Activated CD4-positive, alpha-beta memory T cell treated with anti-CD3 and anti-CD28 coated beads, Interleukin-2, amount 10 ng/mL, durations not matched to agents 7 days and 5 days (primary cell): ENCODE measurements at places on chromosomes 5 and 9. TPM values are rescaled to one million over a fixed set of nuclear protein-coding genes. Genes with fewer than 3 reads are reported as not detected.
A peak's percentile ranks its signal among the peaks of the same experiment; 100 is the strongest.

PTPN3 gene
- total RNA-seq, result 0.20 TPM

INSL6 gene
- not detected for total RNA-seq

NEUROG1 gene
- not detected for total RNA-seq

SEMA4D gene
- 350 TPM for total RNA-seq

TICAM2 gene
- total RNA-seq, result 2.5 TPM

CSF1R gene
- total RNA-seq, result 0.25 TPM

ITGA2 gene
- 10.2 TPM for total RNA-seq

TLX3 gene
- total RNA-seq, result not detected

CATSPER3 gene
- 0.55 TPM for total RNA-seq

ZDHHC11B gene
- not detected for total RNA-seq

CARD9 gene
- total RNA-seq, result 0.55 TPM

FBN2 gene
- not detected for total RNA-seq

DNA sequence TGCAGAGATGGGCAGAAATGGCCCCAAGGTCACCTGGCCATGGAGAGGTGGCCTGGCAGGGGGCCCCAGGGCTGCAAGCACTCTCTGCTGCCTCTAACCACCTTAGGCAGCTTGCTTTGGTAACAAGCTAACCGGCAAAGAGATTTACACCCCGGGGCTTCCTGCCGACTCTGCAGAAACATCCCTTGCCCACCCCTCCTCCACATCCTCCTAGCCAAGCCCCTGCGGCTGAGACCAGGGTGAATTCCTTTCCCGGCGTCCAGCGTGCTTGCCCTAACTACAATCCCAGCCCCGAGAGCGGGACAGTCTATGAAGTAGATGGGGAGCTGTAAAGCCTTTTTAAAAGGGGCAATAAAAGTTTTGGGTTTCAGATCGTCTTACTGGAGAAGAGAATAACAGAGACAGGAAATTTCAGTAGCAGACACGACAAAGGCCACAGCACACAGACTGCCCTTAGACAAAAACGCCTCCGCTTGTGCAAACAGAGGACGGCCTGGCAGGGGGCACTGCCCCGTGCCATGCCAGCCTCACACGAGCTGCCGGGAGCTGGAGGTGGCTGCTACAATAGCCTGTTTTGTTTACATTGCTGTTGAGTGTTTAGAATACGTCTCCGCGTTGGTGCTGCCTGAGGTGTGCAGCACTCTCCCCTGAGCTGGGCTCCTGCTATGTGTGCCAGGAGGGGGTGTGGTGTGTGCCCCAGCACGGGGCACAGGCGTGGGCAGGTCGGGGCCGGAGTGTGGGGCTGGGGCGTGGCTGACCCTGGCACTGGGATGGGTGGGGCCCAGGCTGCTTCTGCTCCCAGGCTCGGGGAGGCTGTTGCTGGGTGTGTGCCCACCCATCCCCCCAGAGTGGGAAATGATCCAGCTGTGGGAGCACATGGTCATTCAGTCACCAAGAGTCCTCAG, 15.3 kb downstream of the MYMK start:
- H3K4me1 ChIP-seq, result peaks cover 7% of the 10 kb centered on the region
- H3K36me3 ChIP-seq, result no peaks in the 10 kb centered on the region
- no peak overlapping the region for H3K4me3 ChIP-seq
- no peaks in the 10 kb centered on the region for H3K27me3 ChIP-seq

GRCh38 chr5:96659170-96659569, 3.0 kb upstream of the CAST start:
- no peak overlapping the region for H3K27ac ChIP-seq
- H3K27me3 ChIP-seq, result peaks cover 47% of the 10 kb centered on the region
- no peak for DNase-seq
- H3K36me3 ChIP-seq, result peaks cover 13% of the 10 kb centered on the region
- no peak overlapping the region for H3K4me3 ChIP-seq
- H3K4me1 ChIP-seq, result peaks cover 68% of the 10 kb centered on the region

GRCh38 chr9:110092792-110093191, 115.2 kb downstream of the C9orf152 start:
- no peaks in the 10 kb centered on the region for H3K27me3 ChIP-seq
- H3K36me3 ChIP-seq, result peaks cover 4% of the 10 kb centered on the region

- H3K4me1 ChIP-seq, result no peaks in the 10 kb centered on the region
- H3K36me3 ChIP-seq, result no peaks in the 10 kb centered on the region
- H3K27ac ChIP-seq, result no peak overlapping the region
- no peak for DNase-seq
- peaks cover 22% of the 10 kb centered on the region for H3K27me3 ChIP-seq
- no peak overlapping the region for H3K4me3 ChIP-seq
Observed at GRCh38 chr9:89171693-89172092, 6.9 kb downstream of the SHC3 start.

DNA sequence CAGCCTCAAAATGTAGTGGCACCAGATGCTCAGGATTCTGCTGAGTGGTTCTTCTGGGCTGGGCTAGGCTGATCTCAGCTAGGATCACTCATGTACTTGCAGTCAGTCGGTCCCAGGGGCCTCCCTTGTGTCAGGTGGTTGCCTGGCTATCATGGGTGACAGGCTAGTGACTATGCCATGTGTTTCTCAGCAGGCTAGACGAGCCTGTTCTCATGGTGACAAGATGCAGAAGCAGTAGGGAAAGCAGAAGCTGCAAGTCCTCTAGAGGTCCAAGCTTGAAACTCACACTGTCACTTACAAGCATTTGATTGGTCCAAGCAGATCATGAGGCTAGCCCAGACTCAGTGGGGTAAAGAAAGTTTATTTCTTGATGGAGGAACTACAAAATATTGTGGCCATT, 15.2 kb upstream of the KCNMB1 start:
- H3K4me1 ChIP-seq, result no peaks in the 10 kb centered on the region
- DNase-seq, result no peak
- no peak overlapping the region for H3K4me3 ChIP-seq
- H3K27me3 ChIP-seq, result peaks cover 16% of the 10 kb centered on the region

DNA sequence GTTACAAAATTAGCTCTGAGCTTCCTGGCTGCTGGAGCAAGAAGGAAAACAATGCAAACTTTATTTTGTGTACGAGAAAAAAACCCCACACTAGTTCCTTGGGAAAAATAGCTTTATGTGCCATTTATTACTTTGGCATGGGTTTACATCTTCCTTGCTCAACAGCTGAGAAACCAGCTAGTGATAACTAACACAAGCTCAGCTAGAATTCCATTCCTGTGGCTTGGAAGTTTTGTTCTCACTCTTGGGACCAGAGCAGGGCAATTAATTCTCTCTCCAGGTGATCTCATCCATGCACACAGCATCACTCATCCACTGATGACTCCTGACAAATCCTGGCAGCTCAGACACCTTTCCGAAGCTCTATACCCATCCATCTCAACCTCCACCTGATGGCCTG, 104.1 kb downstream of the CRB2 start:
- H3K27ac ChIP-seq, result no peak overlapping the region
- no peak overlapping the region for H3K4me3 ChIP-seq
- no peaks in the 10 kb centered on the region for H3K4me1 ChIP-seq
- H3K36me3 ChIP-seq, result no peaks in the 10 kb centered on the region
- no peaks in the 10 kb centered on the region for H3K27me3 ChIP-seq
- no peak for DNase-seq

GRCh38 chr5:131994533-131995226, 16.8 kb downstream of the ACSL6 start:
- H3K27me3 ChIP-seq, result no peaks in the 10 kb centered on the region
- H3K4me3 ChIP-seq, result no peak overlapping the region
- H3K4me1 ChIP-seq, result peaks cover 17% of the 10 kb centered on the region
- H3K36me3 ChIP-seq, result no peaks in the 10 kb centered on the region

DNA sequence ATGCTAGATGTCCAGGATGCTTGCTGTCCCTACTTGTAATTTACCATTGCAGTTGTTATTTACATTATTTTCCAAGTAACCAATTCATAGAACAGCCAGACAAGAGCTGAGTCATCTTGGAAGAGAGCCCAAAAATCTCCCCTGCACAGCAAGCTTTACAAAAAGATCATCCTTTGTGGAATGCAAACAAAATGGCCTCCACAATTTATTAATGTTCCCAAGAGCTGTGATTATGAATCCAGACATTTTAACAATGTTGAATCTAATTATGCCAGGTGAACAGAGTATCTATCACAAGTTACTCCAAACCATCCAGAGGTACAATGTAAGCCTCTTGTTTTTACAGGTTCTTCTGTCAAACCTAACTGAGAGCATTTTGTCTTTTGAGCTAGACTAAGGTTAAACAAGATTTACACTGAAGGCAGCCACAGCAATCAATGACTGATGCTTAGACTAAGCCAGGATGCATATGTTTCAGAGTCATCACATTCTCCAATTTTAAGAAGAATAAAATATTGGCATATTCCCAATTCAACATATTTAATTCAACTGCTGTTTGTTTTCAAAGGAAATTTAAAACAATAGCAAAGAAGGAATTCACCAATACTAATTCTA, 95.3 kb upstream of the SLC12A2 start:
- DNase-seq, result no peak
- no peaks in the 10 kb centered on the region for H3K4me1 ChIP-seq
- H3K27ac ChIP-seq, result no peak overlapping the region
- H3K4me3 ChIP-seq, result no peak overlapping the region
- H3K36me3 ChIP-seq, result no peaks in the 10 kb centered on the region

GRCh38 chr5:119345861-119346260, 10.0 kb upstream of the TNFAIP8 start:
- H3K36me3 ChIP-seq, result peaks cover 71% of the 10 kb centered on the region
- H3K27me3 ChIP-seq, result no peaks in the 10 kb centered on the region
- peak overlapping the region; percentile 59 for H3K27ac ChIP-seq
- peaks cover 95% of the 10 kb centered on the region for H3K4me1 ChIP-seq
- DNase-seq, result no peak

GRCh38 chr9:34512131-34513078, 10.4 kb downstream of the ENHO start:
- no peak overlapping the region for H3K27ac ChIP-seq
- H3K36me3 ChIP-seq, result no peaks in the 10 kb centered on the region
- DNase-seq, result no peak
- no peak overlapping the region for H3K4me3 ChIP-seq
- peaks cover 4% of the 10 kb centered on the region for H3K27me3 ChIP-seq

DNA sequence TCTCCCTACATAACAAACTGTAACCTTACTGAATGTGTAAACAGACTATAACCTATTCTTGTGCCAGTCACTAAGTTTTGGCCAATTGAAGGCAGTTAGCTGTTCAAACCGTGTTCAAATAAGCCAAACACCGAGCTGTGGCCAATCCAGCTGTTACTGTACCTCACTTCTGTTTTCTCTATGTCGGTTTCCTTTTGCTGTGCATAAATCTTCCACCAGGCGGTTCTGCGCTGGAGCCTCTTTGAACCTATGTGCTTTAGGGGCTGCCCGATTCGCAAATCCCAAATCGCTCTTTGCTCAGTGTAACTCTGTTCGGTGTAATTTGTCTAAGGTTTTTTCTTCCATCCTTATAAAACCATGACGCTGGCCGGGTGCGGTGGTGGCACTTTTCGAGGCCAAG, 31.8 kb downstream of the F2R start:
- peaks cover 2% of the 10 kb centered on the region for H3K4me1 ChIP-seq
- no peaks in the 10 kb centered on the region for H3K36me3 ChIP-seq
- no peaks in the 10 kb centered on the region for H3K27me3 ChIP-seq
- H3K27ac ChIP-seq, result no peak overlapping the region
- no peak overlapping the region for H3K4me3 ChIP-seq

DNA sequence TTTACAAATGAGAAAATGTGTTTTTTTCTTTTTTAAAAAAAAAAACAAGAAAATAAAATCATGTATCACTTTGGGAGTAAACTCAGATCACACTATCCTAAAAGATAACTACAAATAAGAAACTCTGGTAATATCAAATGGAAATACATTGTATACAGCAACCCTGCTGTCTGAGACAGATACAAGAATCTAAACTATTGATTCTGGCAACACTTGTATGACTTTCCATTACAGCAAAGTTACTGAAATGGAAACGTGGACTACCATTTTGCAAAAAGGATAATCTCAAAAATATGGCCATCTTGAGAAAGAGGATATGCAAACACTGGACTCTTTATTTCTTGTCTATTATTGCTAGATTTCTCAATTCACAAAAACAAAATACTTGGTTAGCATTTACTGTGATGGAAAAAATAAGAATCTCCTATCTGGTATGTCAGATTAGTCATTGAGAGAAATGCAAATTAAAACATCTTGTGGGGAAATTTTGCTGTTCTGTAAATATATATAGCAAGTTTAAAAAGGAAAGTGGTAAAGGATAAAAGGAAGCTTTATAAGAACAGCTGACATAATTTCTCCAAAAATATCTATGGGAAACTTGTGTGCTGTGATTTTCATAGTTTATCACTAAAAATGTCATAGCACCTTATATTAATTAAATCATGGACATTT, 112.9 kb upstream of the FER start:
- H3K27ac ChIP-seq, result no peak overlapping the region
- no peak for DNase-seq
- no peak overlapping the region for H3K4me3 ChIP-seq
- no peaks in the 10 kb centered on the region for H3K4me1 ChIP-seq
- no peaks in the 10 kb centered on the region for H3K36me3 ChIP-seq

DNA sequence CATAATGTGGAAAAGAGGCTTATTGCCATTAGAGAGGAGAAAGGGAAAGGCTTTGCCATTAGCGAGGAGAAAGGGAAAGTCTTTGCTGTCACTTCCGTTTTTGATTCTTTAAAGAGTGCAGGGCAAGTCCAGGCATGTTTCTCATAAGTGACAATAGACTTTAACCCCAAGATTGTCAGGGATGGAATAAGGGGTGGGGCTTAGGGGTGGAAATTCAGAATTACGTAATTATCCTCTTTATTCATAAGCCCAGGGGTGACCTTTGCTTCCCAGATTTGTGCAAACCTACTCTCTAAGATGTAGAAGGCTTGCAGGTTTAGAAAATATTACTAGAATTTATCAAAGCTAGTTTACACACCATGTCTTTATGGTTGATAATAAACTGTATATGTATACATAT, 2.3 kb upstream of the PLK2 start:
- no peak for DNase-seq
- no peak overlapping the region for H3K27ac ChIP-seq
- peaks cover 37% of the 10 kb centered on the region for H3K4me1 ChIP-seq
- H3K4me3 ChIP-seq, result no peak overlapping the region
- H3K27me3 ChIP-seq, result peaks cover 18% of the 10 kb centered on the region

DNA sequence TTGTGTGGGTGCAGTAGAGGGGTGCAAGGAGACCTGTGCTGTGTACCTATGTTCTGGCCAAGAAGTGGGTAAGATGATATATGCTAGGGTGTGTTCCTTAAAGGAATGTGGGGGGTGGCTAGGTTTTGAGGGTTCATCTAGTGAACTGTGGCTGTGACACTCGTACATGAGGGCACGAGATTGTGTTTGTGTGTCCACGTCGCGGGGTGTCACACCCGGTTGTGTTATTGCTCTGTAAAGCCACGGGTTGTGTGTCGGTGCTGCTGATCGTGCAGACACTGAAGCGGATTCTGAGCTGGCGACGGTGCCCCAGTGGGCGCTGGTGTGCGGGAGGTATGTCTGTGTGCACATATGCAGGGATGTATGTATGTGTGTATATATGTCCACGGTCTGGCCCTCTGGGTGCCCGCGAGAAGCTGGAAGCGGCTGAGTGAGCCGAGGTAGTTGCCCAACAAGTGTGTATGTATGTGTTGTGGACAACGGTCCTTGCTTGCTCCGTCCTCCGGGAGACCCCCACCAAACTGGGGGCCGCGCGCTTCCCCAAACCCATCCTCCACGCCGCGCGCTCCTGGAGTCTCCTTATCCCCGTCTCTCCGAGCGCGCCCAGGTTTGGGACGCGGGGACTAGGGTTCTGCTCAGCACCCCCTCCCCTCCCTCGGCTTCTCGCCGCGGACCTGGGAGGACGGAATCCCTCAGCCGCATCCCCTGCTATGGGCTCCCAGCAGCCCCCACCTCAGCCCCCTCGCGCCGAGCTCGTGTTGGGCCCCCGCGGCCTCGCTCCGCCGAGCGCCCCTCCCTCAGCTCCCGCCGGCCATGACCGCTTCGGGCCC, 639 bp downstream of the PCDH1 start:
- H3K27me3 ChIP-seq, result peaks cover 83% of the 10 kb centered on the region
- peak overlapping the region; percentile 16 for H3K4me3 ChIP-seq
- no peak for DNase-seq
